Esophagus squamous epithelium (tissue), 5 donors: ENCODE measurements at places on chromosomes 11 and 22.
A peak's percentile ranks its signal among the peaks of the same experiment; 100 is the strongest.

DNA sequence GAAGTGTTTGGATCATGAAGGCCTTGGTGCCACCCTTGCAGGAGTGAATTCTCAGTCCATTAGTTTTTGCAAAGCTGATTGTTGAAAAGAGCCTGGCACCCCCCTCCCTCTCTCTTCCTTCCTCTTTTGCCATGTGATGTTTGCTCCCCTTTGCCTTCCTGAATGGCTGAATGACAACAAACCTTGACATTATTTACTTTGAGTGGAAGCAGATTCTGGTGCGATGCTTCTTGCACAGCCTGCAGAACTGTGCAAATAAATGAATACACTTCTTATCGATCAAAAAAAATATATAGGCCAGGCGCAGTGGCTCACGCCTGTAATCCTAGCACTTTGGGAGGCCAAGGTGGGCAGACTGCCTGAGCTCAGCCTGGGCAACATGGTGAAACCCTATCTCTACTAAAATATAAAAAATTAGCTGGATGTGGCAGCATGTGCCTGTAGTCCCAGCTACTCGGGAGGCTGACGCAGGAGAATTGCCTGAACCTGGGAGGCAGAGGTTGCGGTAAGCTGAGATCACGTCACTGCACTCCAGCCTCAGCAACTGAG is 2.0 kb upstream of the NARS2 start:
- H3K4me3 ChIP-seq: no peak overlapping the region
- no peaks in the 10 kb centered on the region for H3K36me3 ChIP-seq
- H3K4me1 ChIP-seq: peaks cover 17% of the 10 kb centered on the region
- no peak for DNase-seq
- no peak overlapping the region for H3K27ac ChIP-seq

DNA sequence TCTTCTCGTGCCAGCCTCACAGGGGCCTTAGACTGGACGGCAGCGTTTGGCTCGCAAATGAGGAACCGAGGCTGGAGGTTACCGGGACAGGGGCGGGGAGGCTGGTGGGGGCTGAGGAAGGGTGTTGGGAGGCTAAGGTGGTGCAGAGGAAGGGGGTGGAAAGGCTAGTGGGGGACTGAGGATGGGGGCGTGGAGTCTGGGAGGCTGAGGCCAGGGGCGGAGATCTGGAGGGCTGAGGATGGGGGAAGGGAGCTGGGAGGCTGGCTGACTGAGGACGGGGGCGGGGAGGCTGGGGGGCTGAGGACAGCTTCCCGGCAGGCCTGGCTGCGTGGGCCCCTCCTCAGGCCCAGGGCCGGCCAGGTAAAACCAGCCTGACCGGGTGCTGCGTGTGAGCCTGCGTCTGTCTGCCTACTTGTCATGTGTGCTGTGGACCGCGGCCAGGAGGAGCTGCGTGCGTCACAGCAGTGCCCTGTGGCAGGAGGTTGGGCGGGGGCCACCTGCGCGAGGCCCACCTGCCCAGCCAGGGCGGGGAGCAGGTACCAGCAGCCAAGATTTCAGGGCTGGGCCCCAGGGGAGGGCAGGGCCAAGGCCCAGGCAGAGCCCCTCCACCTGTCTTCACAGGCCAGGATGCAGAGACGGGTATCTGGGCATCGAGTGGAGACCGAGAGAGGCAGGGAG is 9.4 kb upstream of the PIM3 start:
- no peaks in the 10 kb centered on the region for H3K27me3 ChIP-seq
- H3K4me1 ChIP-seq: peaks cover 65% of the 10 kb centered on the region
- DNase-seq: no peak
- no peaks in the 10 kb centered on the region for H3K36me3 ChIP-seq
- H3K27ac ChIP-seq: peak overlapping the region; percentile 93
- no peak overlapping the region for H3K4me3 ChIP-seq

DNA sequence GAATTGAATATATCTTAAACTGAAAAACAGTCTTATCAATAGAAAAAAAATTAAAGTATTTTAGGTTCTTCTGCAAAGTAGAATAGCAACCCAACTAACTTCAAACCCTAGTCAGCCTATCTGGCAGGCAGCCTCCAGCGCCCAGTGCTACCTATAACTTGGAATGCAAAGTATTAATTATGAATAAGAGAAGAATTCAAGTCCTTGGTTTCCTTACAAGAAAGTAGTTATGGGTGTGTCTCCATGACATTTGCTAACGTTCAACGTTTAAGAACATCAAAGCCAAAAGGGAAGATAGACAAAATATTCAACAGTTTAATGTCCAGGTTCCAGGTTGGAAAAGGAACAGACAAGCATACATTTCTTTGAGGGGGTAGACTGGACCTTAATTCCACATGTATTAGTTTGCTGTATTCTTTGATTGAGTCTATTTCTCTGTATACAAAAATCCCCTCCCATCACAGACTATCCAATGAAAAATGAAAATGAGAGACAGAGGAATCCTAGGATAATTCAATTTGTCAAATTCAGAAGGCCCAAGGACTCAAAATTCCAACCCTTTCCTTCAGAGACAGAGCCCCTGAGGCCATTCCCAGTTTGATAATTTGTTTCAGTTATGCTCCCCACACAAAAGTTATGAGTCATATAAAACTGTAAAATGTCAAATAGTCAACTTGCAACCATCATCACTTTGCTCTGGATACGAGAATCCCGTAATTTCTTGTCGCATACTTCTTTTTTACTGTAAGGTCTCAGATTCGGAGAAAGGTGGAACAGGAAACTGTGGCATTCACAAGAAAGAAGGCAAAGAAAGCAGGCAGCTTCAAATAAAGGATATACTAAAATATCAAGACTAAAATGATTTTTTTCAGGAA is 83.7 kb upstream of the CHRM4 start:
- no peaks in the 10 kb centered on the region for H3K36me3 ChIP-seq
- no peak overlapping the region for H3K27ac ChIP-seq
- DNase-seq: no peak
- peaks cover 21% of the 10 kb centered on the region for H3K4me1 ChIP-seq
- H3K27me3 ChIP-seq: no peaks in the 10 kb centered on the region

DNA sequence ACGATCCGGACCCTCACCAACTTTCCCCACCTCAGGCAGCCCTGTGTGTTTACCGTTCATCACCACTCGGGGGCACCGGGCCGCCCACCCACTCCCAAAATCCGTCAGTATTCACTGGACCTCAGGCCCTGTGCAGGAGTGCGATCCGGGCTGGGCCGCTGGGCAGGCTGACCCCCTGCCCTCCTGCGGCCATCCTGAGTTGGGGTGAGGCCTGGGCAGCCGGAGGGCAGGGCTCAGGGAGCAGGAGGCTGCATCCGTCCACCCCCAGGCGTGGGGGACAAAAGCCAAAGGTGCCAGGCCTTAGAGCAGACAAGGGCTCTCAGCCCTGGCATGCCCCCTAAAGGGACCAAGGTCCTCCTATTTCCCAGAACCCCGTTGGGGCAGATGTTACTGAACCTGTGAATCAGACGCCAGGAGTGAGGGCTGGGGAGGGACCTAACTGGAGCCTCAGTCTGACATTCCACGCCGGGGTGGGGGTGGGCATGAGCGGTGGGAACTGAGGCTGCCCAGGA is 16.8 kb upstream of the TMEM191C start:
- peaks cover 31% of the 10 kb centered on the region for H3K36me3 ChIP-seq
- H3K27me3 ChIP-seq: no peaks in the 10 kb centered on the region
- no peak for DNase-seq
- H3K4me3 ChIP-seq: no peak overlapping the region
- no peak overlapping the region for H3K27ac ChIP-seq
- no peaks in the 10 kb centered on the region for H3K4me1 ChIP-seq

DNA sequence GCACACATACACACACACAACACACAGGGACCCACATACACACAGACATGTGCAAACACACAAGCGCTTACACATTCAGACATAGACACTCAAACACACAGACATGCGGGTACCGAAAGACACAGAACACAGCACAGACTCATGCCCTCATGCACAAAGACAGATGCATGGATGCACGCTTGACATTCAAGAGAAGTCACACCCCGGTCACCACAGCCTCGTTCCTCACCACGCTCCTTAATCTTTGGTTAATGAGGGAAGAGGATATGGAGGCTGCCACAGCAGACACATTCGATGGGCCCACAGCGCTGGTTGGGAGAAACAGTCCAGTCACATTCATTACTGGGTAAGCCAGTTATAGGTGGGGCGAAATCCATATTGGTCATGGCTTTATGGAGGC is 51.9 kb upstream of the EIF3D start:
- DNase-seq: no peak
- H3K4me3 ChIP-seq: no peak overlapping the region
- H3K4me1 ChIP-seq: no peaks in the 10 kb centered on the region
- no peak overlapping the region for H3K27ac ChIP-seq
- H3K27me3 ChIP-seq: peaks cover 92% of the 10 kb centered on the region
- no peaks in the 10 kb centered on the region for H3K36me3 ChIP-seq

- H3K27ac ChIP-seq: no peak overlapping the region
- no peaks in the 10 kb centered on the region for H3K27me3 ChIP-seq
- no peaks in the 10 kb centered on the region for H3K36me3 ChIP-seq
- no peak for DNase-seq
- H3K4me1 ChIP-seq: no peaks in the 10 kb centered on the region
- no peak overlapping the region for H3K4me3 ChIP-seq
These were observed 187.6 kb upstream of the CCDC90B start for GRCh38 chr11:83473743-83474142.

- H3K27ac ChIP-seq: no peak overlapping the region
- H3K4me3 ChIP-seq: no peak overlapping the region
- DNase-seq: no peak
- no peaks in the 10 kb centered on the region for H3K4me1 ChIP-seq
These were observed 331.8 kb downstream of the AASDHPPT start for GRCh38 chr11:106409222-106409621.

DNA sequence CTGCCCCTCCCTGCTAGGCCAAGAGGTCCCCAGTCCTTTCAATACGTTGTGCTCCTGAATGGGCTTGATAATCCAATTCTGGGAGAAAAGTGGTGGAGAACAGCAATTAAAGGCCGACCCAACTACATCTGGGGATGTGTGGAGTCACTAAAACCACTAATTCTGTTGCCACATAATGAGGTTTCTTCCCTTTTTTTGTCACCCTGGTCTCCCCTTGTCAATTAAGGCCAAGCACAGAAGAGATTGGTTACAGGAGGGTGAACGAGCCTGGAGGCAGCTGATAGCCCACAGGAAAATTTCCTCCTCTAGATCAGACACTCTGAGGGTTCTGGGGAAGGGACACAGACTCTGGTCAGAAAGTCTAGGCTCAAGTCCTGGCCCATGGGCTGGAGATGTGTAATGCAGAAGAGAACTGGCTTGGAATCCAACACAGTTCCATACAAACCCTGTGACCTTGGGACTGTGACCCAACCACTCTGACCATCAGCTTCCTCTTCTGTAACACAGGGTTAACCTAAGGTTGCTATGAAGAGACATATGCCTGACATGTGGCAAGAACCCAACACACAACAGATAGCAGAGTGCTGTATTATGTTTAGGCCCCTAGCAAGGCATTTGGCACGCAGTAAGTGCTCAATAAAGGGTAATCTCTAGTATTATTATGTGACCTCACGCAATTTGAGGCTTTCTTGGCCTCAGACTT is 146.4 kb downstream of the CHST1 start:
- no peaks in the 10 kb centered on the region for H3K36me3 ChIP-seq
- DNase-seq: no peak
- no peak overlapping the region for H3K4me3 ChIP-seq
- no peaks in the 10 kb centered on the region for H3K4me1 ChIP-seq

DNA sequence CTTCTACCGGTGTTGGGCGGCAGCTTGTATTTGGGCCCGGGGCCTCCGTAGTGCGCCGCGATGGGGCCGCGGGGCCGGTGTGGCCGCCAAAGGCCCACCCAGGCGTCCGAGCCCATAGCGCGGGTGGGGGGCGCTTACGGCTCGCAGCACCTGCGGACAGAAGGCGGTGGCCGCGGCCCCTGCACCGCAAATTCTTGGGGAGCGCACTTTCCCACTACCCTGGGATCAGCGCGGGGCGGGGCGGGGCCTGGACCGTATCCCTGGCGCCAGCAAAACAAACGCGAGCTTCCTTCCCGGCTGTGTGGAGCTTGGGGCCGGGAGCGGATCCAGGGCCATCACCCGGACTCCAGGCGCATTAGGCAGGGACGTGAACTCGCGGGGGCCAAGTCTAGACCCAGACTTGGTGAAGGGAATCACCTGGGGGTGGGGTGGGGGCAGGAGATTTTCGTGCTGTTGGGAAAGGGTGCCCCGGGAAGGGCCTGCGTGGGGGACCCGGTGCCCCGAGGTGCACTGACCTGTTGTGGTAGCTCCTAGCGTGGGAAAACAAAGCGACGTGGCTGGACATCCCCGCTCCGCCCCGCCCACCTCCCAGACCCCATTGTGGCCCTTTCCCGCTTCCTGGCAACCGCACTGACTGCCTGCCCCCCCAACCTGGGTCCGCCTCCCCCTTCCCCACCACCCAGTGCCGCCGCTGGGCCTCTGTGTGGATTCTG is 2.3 kb upstream of the TYMP start:
- H3K27me3 ChIP-seq: peaks cover 43% of the 10 kb centered on the region
- H3K27ac ChIP-seq: peak overlapping the region; percentile 99
- peak overlapping the region; percentile 63 for H3K4me3 ChIP-seq

DNA sequence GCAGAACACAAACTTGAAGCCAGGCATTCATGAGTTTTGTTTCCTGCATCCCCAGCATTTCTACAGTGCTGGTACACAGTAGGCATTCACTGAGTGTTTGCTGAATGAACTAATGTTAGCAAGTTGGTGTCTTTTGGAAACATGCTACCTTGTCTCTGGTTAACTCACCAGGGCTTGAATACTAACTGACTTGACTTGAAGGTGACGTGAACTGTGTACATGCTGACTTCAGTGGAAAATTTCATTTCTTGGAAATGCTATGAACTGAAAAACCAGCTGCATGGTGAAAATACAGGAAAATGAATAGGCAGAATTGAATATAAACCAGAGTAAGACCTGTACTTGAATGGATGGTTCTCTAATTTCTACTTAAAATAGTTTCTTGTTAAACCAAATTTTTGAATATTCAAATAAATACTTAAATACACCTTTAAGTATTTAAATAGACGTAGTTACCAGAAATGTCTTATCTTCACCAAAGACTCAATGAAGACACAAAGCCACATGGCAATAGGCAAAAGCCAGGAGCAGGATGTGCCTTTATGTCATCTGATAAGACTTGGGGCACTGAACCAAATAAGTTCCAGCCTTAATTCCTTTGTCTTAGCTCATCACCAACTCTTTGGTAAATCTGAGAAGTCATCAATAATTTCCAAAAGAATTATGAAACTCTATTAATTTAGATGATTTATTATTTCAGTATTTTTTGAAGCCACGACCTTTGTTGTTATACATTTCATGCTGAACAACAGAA is 39.7 kb upstream of the POU2AF2 start:
- H3K4me3 ChIP-seq: no peak overlapping the region
- H3K27ac ChIP-seq: no peak overlapping the region
- no peaks in the 10 kb centered on the region for H3K27me3 ChIP-seq
- no peak for DNase-seq
- no peaks in the 10 kb centered on the region for H3K4me1 ChIP-seq
- no peaks in the 10 kb centered on the region for H3K36me3 ChIP-seq

DNA sequence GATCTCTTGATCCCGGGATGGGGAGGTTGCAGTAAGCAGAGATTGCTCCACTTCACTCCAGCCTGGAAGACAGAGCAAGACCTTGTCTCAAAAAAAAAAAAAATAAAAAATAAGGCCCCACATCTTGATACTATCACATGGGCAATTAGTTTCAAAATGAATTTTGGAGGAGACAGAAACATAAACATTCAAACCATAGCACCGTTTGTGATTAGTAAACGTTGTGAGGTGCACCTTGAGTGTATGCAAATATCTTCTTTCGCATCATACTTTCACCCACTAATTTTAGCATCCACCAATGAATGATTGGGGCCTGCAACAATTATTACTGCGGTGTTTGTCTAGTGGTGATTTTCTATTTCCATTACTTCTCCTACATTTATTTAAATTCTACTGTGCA is 11.0 kb upstream of the SPDYC start:
- H3K36me3 ChIP-seq: no peaks in the 10 kb centered on the region
- H3K27me3 ChIP-seq: no peaks in the 10 kb centered on the region
- DNase-seq: no peak
- H3K4me1 ChIP-seq: no peaks in the 10 kb centered on the region
